Fibroblast of skin of scalp (primary cell): ENCODE measurements at places on chromosomes 12 and 14.

- DNase-seq = peak; percentile 83
Measured at GRCh38 chr12:117832459-117833457, 136.0 kb downstream of the KSR2 start.

DNA sequence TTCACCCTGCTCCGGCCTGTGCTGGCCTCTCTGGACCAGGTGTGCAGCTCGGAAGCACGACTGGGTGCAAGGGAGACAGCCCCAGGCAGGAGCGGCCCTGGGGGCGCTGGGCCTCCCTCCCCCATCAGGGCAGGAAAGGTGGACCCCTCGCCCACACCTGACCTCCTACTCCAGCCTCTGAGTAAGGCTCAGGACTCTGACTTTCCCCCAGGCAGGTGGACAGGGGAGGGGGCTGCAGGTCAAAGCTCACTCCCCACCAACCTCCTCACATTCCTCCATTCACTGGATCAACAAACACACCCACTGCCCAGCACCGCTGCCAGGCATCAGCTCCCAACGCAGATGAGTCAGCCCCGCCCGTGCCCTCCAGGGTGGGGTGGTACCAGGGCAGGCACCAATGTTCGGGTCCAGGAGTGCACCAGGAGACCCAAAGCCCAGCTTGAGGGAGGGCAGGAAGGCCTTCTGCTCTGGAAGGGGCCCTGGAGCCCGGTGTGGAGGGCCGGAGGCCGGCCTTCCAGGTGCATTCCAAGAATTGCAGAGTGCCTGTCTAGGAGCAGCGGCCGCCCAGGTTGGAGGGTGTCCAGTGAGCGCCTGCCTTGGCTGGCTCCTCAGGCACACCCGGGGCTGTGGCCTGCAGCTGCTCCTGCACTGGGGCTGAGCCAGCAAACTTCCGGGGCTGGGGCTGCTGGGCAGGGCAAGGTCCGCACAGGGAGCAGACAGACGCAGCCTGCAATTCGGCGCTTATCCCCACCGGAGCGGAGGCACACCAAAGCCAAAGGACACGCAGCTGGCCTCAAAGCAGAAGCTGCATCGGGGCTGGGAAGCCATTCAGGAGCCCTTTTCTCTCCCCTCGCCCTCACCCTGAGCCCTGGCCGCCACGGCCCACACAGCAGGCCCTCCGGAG, 1.6 kb upstream of the INF2 start:
- DNase-seq = no peak

DNA sequence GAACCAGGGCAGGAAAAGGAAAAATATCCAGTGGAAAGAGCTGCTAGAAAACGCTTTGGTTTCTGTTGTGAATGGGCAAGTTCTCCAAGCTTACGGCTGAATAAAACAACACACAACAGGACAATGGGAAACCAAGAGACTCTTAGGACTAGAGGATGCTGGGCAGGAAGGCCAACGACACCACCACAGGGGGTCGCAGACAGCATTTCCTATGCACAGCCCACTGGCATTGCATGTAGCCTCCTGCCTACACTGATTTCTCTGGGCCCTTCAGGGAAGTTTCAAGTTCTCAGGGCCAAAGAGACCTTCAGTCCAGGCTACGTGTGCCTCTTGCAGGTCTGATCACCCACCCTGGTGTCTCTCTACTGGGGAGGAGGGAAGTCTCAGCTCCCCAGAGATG, 108.0 kb downstream of the RIMBP2 start:
- DNase-seq = no peak

- no peak for DNase-seq
Measured at GRCh38 chr12:68805592-68806120, 2.3 kb upstream of the MDM2 start.

DNA sequence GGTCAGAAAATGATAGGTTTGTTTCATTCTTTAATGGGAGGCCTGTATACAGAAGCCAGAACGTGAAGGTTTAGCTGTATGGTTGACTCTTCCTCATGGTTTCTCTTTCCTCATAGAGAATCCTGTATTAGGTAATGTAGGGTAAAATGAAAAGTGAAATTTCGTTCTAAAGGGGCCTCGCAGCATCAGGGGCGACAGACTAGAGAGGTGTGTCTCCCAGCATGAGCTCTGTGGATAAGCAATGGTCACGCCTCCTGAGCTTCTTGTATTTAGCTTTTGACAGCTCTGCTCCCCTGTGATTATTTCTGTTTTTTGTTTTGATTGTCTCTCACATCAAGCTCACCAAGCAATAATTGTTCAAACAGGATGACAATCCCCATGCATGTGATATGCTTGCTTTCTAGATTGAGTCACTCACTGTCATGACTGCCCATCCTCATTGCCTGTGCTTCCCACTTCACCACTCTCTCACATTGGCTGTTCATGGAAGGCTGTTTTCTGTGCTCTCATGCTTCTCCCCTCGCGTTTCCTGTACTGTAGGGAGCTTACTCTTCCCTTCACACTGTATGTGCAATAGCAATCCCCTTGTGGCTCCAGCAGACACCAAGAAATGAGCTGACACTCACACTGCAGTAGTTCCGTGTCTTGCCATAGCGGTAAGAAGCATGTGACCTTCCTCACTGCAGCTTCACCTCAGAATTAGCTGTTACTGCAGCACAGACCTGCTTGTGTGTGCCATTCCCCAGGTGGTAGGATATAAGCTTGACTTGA, 44.0 kb downstream of the RAD52 start:
- no peak for DNase-seq

DNA sequence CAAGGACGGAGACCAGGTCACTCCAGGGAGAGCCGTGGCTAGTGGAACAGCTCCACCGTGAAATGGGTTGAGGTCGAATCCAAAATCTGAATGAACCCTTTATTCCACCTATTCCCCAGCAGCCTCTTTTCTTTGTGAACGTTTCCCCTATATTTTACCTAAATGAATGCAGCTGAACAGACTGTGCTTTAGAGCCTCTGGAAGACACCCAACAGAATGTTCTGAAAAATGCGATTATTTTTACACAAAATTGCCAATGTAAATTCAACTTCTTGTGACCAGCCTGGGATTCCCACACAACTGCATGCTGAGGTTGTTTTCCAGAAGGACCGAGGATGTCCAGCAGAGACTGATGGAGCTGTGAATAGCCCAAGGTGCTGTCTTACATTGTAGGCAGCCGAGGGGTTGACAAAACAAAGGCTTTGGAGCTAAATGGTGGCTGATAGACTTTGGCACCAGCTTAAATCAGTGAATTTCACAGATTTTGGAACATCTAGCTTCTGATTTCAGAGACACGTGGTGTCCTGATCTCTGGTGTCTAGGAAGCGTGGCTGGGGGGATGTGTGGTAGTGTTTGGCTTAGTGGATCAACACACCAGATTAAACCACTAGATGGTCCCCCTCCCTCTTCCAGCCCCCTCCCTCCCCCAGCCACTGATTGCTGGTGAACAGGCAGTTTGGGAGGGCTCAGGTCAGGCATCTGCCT, 150.4 kb downstream of the ZNF664 start:
- no peak for DNase-seq
